ENCODE measurements at places on chromosomes 3 and 15.

DNA sequence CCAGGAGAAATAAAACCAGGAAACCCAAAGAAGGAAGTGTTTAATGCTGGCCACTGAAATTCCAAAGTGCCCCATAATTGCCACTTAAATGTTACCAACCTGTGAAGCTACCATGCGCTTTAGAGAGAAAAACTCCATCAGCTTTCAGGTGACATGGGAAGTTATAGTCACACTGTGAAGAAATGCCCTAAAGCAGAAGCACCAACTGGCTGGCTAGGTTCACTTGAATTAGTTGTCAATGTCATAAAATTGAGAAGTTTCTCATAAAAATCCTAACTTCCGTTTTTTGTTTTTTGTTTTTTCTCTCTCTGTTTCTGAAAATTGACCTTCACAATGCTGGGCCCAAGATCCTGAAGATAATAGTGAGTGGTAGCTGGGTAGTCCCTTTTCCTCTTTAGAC, 167.9 kb upstream of the CTNNB1 start:
- no peak for DNase-seq

DNA sequence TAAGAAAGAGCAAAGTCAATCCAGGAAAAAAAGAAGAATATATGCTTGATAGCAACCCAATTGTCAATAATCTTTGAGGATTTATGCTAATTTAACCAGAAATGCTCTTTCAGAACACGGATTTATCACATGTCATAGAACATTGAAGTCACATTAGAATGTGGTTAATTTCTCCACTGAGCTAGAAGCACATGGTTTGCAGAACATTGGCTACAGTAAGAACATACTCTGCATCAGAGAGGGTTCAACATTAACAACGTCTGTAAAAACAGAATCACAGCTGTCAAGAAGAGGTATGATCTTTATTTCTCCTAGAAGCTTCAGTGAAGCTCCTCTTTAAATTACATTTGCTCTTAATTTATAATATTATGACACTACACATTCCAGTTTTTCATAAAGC, 619.7 kb upstream of the AGTR1 start:
- DNase-seq: no peak

GRCh38 chr3:37591116-37591781, 270.4 kb upstream of the CTDSPL start:
- DNase-seq: no peak

DNA sequence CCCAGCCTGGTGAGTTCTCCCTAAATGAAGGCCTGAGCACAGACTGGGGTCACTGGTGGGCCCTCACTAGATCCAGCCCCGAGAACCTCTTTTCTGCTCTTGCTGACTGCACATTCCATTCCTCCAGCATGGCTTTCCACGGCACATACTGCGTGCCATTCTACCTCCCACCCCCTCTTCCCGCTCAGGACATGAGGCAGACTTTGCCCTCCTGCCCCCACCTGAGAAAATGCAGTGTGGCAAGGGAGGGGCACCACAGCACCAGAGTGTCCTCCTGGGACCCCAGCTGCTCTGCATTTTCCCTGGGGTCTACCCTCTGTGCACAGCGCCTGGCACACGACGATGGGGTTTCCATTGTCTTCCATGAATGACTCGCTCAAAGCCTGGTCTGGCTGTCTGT, 6.1 kb upstream of the SLCO2A1 start:
- no peak for DNase-seq

DNA sequence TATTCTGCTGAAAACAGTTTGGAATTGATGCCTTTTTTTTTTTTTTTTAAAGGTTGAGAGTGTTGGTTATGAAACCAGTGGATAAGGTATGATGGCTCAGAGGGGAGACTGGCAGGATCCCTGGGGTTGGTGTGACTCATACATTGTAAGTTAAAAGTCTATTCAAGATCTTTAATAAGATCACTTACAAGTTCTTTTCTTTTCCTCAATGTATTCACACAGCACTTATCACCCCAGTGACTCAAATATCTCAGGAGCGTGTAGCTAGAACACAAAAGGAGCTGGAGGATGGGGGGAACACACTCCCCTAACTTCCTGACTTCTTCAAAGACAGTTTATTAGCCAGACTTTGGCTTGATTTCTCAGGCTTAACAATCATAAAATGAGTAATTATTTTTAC, 285.3 kb downstream of the SV2B start:
- no peak for DNase-seq

GRCh38 chr3:8869613-8870012, 93.7 kb downstream of the RAD18 start:
- no peak for DNase-seq

DNA sequence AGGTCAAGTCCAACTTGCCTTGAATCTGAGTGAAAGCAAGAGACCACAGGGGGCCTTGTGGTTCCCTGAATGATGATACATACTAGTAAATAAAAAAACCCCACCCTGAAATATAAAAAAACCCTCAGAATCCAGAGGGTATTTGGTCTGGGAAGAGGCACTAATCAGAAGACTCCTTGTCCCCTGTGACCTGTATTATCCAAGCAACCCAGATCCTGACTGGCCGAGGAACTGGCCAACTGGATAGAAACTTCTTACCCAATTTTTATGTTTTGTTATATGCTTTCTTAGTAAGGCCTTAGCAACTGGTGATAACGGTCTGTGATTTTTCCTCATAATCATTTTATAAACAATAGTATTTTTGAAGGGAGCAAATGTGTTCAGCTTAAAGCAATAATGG, 17.5 kb downstream of the ABI3BP start:
- no peak for DNase-seq

- DNase-seq: no peak
Observed at GRCh38 chr3:16205156-16205870, 30.8 kb downstream of the GALNT15 start.

- DNase-seq: no peak
Observed at GRCh38 chr3:112463250-112463649, 36.0 kb downstream of the BTLA start.

GRCh38 chr15:85840079-85840801, 45.5 kb upstream of the KLHL25 start:
- DNase-seq: peak; percentile 76

- DNase-seq: peak; percentile 19
Observed at GRCh38 chr3:156674911-156675829, 780 bp downstream of the TIPARP start.

GRCh38 chr15:70049701-70050301, 47.9 kb downstream of the TLE3 start:
- DNase-seq: no peak

- no peak for DNase-seq
Observed at GRCh38 chr3:34882764-34883163, 756.6 kb upstream of the ARPP21 start.

- DNase-seq: no peak
Observed at GRCh38 chr15:29424118-29424517, 154.5 kb upstream of the NSMCE3 start.

- no peak for DNase-seq
Observed at GRCh38 chr3:156788846-156789245, 37.3 kb upstream of the LEKR1 start.

DNA sequence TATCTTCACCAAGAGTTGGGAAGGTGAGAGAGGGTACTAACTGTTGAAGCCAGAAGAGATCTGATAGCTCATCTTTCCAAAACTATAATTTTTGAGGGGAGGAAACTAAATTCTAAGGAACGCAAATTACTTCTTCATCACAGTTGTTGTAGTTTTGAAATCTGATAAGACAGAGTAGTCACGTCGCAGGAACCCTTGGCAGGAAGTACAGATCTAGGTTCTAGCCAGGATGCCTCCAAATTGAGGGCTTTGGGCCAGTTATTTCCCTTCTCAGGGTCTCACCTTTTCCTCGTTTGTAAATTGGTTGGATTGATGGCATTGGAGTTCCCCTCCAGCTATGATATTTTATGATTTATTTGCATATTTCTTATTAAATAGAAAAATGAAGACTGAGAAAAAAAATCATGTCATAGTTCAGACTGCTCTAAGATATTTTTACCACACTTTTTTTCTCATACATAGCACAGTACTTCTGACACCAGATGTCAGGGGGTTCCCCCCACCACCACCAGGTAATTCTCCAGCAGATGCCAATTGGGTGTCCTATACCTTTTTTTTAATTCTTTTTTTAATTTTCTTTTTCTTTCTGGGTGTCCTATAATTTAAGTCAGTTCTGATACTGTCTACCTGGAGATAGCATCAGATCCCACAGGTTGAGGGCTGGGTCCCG, 32.3 kb upstream of the APH1B start:
- DNase-seq: no peak

- no peak for DNase-seq
Observed at GRCh38 chr15:42385206-42385979, 26.1 kb downstream of the CAPN3 start.

GRCh38 chr15:67181221-67181639, 73.2 kb downstream of the AAGAB start:
- DNase-seq: no peak

DNA sequence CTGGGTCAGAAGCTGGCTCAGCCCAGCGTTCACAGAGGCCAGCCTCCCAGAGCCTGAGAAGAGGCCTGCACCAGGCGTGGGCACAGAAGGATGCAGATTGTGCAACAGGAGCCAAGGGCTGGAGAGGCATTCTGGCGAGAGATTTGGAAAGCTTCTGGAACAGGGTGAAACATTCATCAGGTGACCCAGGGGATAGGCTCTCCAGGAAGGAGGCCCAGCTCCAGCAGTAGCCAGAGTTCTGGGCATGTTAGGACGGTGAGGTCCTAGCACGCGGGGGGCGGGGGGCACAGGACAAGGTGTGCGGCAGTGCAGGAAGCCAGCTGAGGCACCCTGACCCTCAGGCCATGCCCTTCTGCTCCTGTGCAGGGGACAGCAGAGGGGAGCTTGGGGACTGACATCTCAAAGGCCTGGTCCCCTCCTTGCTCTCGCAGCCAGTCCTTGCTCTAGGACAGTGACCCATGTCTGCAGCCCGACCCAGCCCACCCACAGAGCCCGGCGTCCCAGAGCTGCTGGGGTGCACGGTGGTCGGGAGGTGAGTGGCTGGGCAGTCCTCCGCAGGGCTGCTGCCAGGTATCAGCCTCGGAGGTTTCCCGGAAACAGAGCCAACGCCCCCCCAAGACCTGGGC, 111.7 kb upstream of the KLF13 start:
- no peak for DNase-seq

DNA sequence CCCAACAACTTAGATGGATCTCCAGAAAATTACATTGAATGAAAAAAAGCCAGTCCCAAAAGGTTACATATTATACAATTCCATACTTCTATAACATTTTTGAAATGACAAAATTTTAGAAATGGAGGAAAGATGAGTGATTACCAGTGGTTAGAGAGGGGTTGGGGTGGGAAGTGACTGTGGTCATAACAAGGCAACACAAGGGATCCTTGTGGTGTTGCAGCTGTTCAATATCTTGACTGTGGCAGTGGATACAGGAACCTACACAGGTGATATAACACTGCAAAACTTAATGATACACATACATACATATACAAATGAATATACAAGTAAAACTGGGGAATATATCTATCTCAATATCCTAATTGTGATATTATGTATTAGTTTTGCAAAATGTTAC, 9.6 kb downstream of the GOLGB1 start:
- no peak for DNase-seq

DNA sequence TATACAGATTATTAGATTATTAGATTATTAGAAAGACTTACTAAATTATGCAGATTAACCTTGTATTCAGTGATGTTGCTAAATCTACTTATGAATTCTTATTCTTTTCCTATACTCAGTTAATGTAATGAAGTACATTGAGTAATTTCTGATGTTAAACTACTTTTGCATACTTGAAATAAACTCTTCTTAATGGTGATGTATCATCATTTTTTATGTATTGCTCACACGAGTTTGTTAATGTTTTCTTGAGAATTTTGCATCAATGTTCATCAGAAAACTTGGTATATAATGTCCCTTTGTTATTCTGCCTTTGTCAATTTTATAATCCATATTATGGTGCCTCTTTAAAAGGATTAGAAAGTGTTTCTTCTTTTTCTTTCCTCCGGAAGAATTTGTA, 163.2 kb upstream of the COL8A1 start:
- DNase-seq: no peak

GRCh38 chr15:57235186-57235585, 141.1 kb upstream of the CGNL1 start:
- no peak for DNase-seq

DNA sequence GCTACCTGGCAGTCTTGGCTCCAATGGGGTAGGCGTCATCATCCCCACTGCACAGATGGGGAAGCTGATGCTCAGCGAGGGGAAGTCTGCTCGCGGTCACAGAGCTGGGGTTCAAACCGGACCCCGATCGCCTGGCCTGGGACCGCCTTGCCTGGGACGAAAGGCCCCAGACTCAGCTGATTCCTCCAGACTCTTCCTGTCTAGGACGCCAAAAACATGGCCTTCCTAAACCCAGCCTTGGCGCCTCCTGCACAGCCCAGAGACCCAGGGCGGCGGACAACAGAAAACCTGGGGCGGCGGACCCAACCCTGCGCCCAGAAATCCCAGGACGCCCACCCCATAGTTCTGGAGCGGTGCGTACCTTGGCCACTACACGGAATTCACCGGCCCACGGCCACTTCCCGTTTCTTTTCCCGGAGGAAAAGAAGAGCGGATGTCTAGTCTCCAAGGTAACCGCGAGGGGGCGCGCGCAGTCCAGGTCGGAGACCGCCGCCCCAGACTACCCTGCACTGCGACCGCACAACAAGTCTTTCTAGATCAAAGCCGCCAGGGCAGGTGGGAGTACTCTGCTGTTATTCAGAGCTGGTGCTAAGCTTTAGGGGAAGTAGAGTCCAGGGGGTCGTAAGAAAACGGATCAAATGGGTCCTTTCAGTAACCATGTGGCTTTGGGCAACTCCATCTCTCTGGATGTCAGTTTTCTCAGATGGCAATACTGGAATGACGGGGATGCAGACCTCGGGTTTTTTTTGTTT, 4.9 kb upstream of the IL17RD start:
- peak; percentile 57 for DNase-seq

- no peak for DNase-seq
Observed at GRCh38 chr15:43915631-43916325, 89.0 kb downstream of the WDR76 start.

DNA sequence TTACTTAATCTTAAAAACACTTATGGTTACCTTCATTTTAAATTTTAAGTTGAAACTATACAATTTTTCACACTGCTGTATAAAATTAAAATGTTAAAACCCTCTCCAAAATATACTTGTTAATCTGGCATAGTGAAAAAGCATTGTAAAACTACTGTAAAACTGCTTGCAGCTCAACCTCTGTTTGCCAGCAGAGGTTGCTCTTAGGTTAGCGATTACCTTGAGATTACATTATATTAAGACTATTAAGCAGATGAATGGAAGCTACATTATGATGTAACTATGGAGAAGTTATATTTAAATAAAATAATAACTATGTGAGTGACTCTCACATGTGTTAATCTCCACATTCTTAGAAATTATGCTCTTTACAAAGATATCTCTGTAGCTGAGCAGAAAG, 143.6 kb upstream of the SLITRK3 start:
- no peak for DNase-seq
